Suppressor macrophage treated with lipopolysaccharide for 1 hour (primary cell): ENCODE measurements at places on chromosomes 12 and 14.

GRCh38 chr14:79134361-79134760 is 964.2 kb downstream of the NRXN3 start:
- no peak for DNase-seq

DNA sequence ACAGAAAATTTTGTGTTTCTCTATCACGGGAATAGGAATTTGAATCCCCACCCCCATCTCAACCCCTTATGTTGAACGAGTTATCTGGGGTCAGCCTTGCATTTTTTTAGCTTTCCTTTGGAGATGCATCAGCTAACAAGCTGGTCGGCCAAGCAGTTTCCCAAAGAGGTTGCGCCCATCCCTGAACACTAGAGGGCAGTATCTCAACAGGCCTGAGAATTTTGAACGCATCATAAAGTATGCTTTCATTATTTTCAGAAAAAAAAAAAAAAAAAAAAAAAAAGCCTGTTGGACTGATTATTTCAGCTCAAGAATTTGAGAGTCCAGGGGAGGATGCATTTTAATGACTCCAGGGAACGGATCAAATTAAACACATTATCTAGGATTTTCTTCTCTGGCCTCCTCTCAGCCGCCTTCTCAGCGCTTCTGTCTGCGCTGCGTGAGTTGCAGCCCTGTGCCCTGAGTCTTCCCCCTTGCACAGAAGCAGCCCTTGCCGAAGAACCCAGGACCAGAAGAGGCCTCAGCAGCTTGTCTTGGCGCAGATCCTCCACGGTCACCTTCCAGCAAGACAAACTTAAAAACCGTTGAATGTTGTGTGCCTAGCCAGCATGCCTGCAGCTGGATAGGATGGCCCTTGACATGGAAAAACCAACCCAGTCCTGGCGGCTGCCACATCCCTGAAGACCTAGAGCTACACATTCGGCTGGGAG is 76.6 kb upstream of the GZMB start:
- DNase-seq = peak; percentile 66

- peak; percentile 92 for DNase-seq
These were observed at the start of gene VDR for GRCh38 chr12:47904713-47905709. Gene VDR (minus strand): TSS chr12:47904994. CDS start chr12:47879113, 25,881 bp downstream.

DNA sequence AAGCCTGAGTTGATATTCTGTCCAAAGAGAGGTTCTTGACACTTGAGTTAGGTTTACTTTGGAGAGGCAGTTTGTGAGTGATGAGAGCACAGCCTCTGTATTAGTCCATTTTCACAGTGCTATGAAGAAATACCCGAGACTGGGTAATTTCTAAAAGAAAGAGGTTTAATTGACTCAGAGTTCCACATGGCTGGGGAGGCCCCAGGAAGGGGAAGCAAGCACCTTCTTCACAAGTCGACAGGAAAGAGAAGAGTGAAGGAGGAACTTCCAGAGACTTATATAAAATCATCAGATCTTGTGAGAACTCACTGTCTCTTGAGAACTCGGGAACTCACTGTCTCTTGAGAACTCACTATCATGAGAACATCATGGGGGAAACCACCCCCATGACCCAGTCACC is 5.4 kb downstream of the ZC3H14 start:
- DNase-seq = no peak

GRCh38 chr14:51333901-51334521 is 94.0 kb downstream of the TMX1 start:
- no peak for DNase-seq

DNA sequence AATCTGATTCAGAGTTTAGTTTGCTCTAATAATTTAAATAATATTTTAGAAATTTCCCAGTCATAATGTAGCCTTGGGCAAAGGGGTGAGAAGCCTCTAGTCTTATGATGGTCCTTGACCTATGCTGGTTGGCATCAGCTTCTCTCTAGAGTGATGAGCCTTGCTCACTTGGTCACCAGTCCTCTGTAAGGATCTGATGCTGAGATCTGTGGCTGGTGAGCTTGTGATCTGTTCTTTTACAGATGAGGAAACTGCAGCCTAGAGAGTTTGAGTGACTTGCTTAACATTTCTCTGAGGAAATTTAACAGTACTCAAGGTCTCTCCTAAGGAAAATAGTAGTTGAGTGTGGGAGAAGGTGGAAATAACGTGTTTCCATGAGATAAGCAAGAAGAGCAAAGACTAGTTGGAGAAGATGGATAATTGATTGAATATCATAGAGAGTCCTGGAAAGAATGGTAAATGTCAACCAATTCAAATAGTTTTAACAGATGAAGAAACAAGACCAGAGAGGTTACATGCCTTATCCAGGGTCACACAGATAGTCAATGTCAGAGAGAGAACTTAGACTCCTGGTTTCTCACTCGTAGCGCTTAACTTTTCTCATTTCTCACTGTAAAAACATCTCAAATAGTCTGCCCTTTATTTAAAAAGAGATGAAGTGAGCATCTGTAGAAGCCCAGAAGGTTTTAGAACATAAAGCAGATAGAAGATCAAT is 89.7 kb upstream of the ETV6 start:
- DNase-seq = peak; percentile 41

DNA sequence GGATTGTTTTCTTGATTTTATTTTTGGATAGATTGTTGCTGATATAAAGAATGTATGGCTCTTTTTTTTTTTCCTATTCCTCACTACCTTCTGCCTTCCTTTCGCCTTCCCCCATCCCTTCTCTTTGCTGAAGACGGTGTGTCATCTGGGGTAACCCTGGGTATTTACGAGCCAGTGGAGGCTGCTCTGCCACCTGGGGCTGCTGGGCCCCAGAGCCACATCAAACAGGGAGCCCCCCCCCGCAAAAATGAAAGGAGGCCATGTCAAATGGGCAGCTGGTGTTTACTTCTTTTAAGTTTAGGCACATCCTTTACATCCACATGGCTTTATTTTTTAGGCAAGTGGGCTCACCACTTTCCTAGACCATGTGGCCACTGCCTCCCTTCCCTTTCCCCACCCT is 25.4 kb downstream of the CHST11 start:
- DNase-seq = no peak

- no peak for DNase-seq
These were observed 7.2 kb upstream of the CRIP2 start for GRCh38 chr14:105467249-105467941.

DNA sequence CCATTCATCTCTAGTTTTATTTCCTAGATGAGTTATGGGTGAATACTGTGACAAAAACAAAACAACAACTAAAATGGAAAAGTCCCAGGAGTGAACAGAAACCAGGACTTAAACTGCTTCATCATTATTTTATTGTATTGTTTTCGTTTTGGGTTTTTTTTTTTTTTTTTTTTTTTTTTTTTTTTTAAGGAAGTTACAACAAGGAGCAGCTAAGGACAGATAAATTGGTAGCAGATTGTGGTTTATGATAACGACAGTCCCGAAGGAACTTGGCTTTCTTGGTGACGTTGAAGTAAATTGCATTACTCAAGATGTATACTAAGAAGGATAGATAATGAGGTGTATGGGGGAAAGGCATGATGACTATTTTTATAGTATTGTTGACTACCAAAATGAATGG is 866.3 kb downstream of the NRXN3 start:
- DNase-seq = peak; percentile 84

DNA sequence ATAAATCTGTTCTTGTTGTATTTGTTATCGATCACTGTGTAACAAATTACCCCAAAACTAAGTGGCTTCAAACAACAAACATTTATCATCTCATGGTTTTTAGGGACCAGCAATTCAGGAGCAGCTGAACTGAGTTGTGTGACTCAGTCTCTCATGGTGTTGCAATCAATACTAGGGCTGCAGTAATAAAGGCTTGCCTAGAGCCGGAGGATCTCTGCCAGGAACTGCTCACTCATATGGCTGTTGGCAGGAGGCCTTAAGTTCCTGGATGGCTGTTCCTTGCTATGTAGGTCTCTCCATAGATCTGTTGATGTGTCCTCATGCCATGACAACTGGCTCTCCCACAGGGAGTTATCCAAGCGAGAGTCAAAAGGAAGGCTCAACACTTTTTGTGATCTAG is 3.8 kb upstream of the PSMC6 start:
- peak; percentile 87 for DNase-seq

DNA sequence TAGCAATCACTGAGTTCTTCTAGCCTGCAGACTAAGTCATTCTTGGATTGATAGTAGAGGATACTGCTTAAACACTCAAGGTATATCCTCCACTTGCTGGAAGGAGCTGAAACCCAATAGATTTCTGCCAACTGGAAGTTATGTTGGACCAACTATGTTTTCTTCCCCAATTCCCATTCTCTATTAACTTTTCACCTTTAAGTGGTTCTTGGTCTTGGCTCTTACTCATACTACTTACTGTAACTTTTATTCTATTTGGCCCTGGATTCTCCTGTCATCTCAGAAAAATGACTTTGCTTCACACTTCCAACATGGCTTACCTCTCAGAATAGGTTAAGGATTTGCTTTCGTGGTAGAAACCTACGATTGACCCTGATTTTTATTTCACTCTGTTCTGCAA is 244.9 kb downstream of the ADAMTS20 start:
- no peak for DNase-seq

- DNase-seq = peak; percentile 76
These were observed 4.6 kb downstream of the ZNF384 start for GRCh38 chr12:6684609-6685008.

- DNase-seq = no peak
These were observed 170.4 kb downstream of the DAD1 start for GRCh38 chr14:22418631-22419030.

GRCh38 chr14:105473033-105473676 is 1.5 kb upstream of the CRIP2 start:
- no peak for DNase-seq

- no peak for DNase-seq
These were observed 36.4 kb upstream of the AEBP2 start for GRCh38 chr12:19402743-19403431.

DNA sequence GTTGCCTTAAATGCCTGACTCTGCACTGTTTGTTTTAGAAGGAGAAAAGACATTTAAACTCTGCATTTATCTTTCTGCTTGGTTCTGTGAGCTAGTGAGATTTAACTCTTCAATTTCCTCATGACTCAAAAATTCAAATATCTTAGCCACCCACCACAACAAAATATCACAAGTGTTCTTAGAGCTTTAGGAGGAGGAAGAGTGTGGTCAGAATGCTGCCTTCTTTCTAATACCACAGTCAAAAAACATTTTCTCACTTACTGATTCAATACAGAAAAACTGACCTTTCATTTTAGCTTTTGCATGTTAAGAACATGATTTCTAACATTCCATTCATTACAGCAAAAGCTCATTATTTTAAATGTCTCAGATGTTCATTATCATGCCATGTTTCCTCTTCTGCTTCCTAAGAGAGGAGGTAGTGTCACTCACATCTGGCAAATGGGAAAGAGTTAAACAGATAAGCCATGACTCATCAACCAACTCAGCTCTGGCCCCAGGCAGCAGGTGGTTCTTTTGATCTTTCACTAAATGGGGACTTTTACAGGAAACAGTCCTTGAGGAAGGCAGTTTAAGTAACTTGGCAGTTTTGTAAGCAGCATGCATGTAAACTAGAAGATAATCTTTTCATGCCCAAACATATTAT is 56.4 kb upstream of the RNU6-8 start:
- DNase-seq = peak; percentile 54

GRCh38 chr12:27422697-27423096 is 23.8 kb upstream of the SMCO2 start:
- DNase-seq = no peak

- DNase-seq = no peak
These were observed 784.2 kb downstream of the SLC6A15 start for GRCh38 chr12:84128117-84128991.

GRCh38 chr12:60501124-60501729 is 905.4 kb downstream of the SLC16A7 start:
- DNase-seq = no peak

DNA sequence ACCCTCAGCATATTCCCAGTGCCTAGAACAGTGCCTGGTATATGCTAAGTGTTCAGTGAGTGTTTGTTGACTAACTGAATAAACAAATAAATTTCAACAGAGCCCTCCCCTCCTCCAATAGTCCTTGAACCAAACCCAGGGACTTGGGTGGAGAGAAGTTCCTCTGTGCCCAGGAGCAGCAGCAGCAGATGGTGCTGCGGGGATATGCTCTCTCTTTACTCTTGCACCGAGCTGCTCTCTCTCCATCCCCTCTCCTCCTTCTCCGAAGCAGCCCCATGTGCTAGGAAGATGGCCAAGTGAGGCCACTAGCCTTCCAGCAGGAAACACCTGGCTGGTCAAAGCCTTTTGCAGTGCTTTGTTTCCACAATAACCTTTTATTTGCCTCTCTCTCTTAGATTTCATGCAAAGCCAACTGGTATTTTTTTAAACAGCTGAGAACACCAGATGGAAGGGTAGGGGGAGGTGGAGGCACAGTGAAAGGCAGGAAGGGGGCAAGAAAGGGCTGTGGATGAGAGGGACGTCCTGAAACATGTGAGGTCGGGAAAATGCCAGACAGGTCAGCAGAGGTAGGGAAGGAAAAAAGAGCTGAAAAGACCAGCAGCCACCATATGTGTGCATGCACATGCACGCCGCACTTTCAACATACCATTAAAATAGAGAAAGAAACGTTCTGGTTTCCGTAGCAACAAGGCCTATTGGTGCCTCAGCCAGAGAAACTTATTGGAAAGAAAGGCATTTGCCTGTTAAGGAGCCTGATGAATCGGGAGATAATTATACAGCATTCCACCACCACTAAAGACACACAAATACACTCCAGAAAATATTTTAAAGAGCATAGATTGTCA is 78.9 kb downstream of the EMP1 start:
- DNase-seq = no peak

- no peak for DNase-seq
These were observed 19.1 kb downstream of the SIX4 start for GRCh38 chr14:60705100-60705499.

DNA sequence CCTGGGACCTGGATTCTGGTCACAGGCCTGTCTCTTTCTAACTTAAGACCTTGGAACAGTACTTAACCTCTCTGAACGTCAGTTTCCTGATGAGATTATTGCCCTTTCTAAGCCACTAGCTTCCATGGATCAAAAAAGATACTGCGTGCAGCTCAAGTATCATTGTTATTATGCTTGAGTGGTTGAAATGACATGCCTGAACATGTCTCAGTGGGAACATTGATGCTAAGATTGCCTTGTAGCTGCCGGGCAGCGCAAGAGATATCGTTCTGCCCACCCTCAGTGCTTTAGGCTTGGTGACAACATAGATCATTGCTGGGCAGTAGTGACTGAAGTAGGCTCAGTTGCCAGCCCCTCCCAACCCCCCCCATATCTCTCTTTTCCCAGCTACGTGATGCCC is 131.9 kb downstream of the SMOC1 start:
- DNase-seq = no peak

- DNase-seq = no peak
These were observed at the start of gene DTX3 for GRCh38 chr12:57604454-57604991. Gene DTX3 (plus strand): TSS chr12:57604824. CDS start chr12:57606518, 1,694 bp downstream.

- no peak for DNase-seq
These were observed 8.3 kb downstream of the KTN1 start for GRCh38 chr14:55588259-55588699.

DNA sequence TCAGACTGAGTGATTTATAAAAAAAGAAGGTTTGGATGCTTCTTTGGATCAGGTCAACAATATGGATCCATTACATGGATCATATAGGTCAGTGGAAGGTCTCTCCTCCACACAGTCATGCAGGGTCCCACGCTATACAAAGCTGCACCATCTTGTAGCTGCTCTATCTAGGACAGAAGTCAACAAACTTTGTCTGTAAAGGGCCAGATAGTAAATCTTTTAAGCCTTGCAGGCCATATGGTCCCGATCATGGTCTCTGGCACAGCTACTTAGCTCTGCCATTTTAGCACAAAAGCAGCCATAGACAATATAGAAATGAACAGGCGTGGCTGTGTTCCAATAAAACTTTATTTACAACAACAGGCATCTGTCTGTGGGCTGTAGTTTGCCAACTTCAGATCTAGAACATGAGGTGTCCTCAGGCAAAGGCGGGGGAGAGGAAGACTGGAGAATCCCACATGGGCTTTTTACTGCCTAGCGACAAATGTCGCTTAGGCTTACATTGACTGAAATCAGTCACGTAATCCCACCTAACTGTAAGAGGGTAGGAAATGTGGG is 36.7 kb downstream of the TMEM233 start:
- DNase-seq = no peak
